ENCODE measurements at places on chromosomes 1 and 21.
A peak's percentile ranks its signal among the peaks of the same experiment; 100 is the strongest.

DNA sequence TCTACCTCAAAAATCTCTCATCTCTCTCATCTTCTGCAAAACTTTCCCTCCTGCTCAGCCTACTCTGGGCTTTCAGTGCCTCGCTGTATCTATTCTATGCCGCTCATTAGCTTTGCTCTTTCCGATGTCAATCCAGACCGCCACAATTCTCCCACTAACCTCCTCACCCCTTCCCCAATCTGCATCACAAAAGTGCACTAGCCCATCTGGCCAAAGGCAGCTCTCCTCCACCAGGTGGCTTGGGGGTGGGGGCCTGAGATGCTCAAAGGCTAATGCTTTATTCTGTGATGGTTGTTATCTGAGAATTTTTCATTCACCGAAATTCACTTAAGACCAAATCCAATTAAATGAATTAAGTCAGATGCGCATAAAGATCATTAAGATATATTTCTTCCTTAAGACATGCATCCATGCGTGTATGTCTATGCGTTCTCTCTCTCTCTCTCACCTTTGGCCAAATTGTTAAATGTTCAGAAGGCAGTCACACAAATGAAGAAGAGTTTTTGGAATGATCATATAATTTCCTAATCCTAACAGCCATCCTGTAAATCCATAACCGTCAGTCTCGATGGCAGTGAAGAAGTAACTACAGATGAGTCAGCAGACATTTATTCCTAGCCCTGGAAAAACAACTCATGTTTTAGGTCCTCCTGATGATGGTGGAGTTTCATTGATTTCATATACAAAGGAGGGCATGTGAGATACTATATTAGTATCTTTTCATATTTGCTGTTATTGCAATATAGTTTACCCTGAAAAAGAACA lies 111.3 kb downstream of the C1orf21 start:
- no peak for DNase-seq

- DNase-seq = no peak
Observed at GRCh38 chr21:27110956-27111355, 144.1 kb upstream of the ADAMTS5 start.

GRCh38 chr21:41813226-41813625 lies 46.4 kb upstream of the RIPK4 start:
- DNase-seq = no peak

DNA sequence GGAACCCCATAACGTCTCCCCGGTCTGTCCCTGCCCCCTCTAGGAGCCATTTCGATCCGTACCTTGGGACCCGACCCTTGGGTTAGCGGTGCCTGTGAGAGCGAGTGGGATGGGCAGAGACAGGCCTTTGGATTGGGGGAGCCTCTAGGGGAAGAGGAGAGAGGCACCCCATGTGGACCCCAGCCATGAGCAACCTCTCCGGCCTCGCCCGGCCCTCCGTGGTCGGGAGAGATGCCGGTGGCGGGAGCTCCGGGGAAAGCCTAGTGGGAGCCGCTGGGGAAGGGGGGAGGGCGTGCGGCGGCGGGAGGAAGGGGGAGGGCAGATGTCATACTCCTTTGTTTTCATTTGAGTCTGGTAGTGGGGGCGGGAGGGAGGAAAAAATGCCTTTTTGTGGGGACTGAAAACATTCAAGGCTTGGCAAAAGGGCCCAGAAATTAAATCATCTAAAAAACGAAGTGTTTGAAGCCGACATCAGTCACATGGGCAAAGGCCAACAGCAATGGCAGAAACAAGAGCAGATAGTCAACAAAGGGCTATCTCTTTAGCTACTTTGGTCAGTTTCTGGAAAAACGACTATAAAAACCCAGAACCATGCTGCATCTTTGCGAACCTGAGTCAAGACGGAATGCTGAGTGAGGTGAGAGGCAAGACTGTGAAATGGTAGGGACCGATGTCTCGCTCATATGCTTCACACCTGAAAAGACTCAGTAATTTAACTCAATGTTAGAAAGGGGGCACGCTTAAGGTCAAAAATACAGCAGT lies 758 bp downstream of the PTBP2 start:
- DNase-seq = peak; percentile 22

Measured in activated CD4-positive, alpha-beta T cell treated with anti-CD3 and anti-CD28 coated beads for 24 hours (primary cell).